ENCODE measurements at places on chromosomes 6 and 20.

GRCh38 chr6:147173675-147174308, 30.4 kb upstream of the STXBP5 start:
- DNase-seq = no peak

GRCh38 chr20:51175724-51176123, 152.8 kb upstream of the KCNG1 start:
- DNase-seq = no peak

DNA sequence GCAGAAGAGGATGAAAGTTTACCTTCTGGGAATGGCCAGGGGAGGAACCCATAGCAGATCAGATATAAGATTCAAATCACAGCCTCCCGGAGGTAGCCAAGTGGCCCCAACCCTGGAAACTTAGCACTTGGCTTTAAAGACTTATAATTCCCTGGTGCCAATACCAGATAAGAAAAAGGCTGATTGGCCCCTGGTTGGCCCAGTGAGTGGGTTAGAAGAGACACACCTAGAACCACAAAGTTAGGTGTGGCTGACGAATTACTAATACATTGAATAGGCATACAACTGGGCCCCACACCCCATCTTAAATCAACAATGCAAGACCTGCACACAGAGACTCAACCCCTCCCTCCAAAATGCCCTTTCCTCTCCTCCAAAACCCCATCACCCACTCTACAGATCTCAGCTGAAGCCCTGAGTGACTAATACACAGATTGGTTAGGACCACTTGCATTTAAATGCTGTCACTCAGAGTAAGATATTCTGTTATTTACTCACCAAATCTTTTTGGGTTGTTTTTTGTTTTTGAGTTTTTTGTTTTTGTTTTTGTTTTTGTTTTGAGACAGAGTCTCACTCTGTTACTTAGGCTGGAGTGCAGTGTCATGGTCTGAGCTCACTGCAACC, 315.4 kb upstream of the JARID2 start:
- DNase-seq = no peak

GRCh38 chr6:43146709-43147688, 24.1 kb upstream of the SRF start:
- no peak for DNase-seq

- DNase-seq = no peak
These were observed 24.4 kb downstream of the UQCC1 start for GRCh38 chr20:35387334-35387733.

GRCh38 chr20:3485913-3486312, 15.1 kb downstream of the ATRN start:
- DNase-seq = no peak

GRCh38 chr20:6618051-6618450, 149.4 kb upstream of the BMP2 start:
- peak; percentile 44 for DNase-seq

DNA sequence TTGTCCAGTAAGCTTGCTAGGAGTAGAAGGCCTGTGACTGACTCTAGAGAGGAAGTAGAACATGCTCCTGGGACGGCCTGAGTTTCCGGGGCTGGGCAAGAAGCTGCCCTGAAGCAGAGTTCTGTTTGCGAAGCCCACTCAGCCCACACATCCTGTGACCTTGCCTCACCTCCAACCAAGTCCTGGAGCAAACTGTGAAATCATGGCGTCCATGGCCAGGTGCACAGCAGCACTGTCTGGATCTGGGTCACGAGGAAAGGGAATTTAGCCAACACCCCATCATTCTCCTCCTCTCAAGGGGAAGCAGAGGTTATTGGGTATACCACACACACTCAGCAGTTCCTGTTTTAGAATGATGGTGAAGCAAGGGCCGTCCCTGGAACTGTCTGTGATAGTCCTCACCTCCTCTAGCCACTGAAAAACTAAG, 87.5 kb downstream of the CRYBG1 start:
- no peak for DNase-seq

DNA sequence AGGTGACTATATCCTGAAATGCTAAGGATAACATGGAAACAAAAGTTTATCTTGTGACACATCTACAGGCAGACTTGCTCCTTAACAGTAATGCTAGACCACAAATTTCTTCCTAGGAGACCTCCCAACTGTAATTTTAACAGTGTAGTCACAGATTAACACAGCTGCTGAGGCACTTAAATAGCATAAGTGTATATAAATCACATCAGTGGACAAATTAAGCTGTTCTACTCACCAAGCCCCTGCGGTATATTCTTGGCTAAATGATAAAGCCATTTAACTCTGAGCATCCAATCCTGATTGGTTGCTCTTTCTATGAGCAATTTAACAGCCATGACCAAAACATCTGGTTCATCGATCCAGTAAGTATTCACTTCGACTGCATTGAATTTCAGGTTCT, 73.3 kb upstream of the LYRM2 start:
- DNase-seq = no peak

DNA sequence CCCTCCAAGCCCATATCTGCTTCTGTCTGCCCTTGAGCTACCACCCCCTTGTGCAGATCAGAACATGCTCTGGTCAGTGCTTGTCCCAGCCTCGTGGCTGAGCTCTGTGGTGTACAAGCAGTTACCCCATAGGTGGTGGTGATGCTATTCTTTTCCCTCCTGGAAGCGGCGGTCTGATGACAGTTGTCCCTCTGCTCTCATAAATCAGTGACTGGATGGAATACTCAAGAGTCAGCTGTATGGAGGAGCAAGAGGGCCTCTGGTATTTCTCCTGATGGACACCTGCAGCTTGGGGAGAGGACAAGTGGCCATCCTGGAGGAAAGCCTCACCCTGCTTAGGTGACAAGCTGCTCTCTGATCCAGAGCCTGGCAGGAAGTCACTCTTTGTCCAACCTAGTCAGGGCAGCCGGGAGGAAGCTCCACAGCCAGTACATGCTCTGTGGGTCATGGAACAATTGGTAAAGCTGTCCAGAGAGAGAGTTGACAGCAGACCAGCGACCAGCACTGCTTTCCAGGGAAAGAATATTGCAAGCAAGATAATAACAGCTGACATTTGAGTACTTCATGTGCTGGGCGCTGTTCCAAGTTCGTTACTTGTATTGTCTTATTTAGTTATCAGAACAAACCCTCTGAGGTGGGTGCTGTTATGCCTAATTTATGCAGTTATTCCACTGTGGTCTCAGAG, 47.1 kb downstream of the SCAND1 start:
- DNase-seq = peak; percentile 13

- DNase-seq = no peak
These were observed 991.8 kb upstream of the GJE1 start for GRCh38 chr6:141140905-141141304.

- DNase-seq = peak; percentile 21
These were observed 167.1 kb downstream of the PHF3 start for GRCh38 chr6:63802606-63803206.

All from lung (tissue), 17 donors.